ENCODE measurements at places on chromosomes 7 and 10.

DNA sequence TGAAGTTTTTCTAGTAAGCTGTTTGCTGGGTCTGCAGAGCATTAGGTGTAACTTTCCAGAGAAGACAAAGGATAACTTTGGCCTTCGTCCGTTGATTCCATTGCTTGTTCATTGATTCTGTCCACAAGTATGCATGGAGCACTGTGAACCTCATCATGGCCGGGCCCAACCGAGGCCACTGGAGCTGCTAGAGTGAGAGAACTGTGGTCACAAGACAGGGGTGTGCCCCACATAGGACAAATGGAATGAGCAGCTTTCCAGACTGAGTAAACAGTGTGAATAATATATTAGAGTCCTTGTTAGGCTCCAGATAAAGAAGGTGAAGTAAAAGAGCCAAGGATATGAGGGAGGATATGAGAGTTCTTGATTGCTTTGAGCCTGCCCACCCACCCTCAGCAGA, 24.9 kb downstream of the MBL2 start:
- no peak for DNase-seq

DNA sequence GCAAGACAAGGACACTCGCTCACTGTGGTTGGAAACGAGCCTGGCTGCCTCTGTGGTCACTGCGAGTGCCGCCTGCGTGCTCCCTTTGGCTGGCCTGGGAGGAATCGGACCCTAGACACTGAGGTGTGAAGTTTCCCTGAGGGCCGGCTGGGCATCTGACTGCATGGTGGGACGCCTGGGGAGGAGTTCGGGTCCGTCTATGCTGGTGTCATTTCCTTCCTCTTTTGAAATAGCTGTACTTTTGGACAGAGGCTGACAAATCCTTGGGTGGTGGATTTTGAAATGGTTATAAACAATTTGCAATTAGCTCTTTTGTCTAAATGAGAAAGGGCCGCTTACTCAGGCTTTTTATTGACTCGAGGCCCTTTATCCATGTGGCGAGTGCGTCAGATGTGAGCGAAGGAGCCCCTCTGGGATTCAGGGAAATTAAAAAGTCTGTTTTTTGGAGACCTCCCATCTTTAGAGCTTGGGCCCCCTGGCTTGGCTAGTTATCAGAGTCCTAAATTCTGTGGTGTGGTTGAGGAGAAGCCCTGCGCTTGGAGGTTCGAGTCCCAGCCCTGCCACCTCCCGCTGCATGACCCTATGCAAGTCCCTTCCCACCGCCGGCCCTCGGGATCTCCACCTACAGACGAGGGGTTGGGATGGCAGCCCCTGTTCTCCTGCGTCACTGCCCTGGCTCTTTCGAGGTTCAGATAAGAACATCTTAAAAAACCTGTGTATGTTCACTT, 147.1 kb downstream of the RGS10 start:
- no peak for DNase-seq

GRCh38 chr7:102469351-102469971, 4.7 kb downstream of the LRWD1 start:
- DNase-seq: no peak

GRCh38 chr10:70357565-70357964, 24.9 kb downstream of the LRRC20 start:
- DNase-seq: no peak

GRCh38 chr10:104109908-104110662, 11.9 kb upstream of the SFR1 start:
- DNase-seq: peak; percentile 52

DNA sequence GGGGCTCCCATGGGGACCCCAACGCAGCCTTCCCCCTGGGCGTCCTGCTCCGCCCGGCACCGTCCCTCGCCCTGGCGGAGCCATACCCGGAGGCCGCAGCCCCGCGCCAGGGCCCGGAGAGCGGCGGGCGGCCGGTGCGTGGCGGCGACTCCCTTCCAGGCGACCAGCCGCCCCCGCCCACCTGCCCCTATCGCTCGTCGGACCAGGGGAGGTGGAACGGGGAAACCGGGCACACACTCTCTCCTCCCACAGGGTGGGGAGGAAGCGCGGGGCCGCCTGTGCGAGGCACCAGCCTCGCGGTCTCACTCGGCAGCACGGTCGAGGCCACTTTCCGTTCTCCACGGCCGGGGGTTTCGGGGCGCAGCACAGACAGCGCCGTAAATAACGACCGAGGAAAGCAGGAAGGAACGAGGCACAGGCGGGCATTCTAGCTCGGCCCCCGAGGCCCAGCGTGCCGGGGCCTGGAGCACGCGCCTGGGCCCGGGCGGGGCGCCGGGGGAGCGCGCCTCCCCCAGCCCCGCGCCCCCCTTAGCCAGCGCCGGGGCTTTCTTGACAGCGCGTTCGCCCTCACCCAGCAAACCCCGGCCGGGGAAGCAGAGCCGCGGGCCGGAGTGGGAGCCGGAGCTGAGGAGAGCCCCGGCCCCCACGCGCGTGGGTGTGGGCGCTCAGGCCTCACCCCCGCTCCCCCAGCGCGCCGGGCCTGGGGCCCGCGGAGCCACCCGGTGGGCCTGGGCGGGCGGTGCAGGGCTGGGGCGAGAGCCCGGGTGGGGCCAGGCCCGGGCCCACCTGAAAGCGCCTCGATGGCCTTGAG, 936 bp downstream of the IGF2BP3 start:
- DNase-seq: no peak

DNA sequence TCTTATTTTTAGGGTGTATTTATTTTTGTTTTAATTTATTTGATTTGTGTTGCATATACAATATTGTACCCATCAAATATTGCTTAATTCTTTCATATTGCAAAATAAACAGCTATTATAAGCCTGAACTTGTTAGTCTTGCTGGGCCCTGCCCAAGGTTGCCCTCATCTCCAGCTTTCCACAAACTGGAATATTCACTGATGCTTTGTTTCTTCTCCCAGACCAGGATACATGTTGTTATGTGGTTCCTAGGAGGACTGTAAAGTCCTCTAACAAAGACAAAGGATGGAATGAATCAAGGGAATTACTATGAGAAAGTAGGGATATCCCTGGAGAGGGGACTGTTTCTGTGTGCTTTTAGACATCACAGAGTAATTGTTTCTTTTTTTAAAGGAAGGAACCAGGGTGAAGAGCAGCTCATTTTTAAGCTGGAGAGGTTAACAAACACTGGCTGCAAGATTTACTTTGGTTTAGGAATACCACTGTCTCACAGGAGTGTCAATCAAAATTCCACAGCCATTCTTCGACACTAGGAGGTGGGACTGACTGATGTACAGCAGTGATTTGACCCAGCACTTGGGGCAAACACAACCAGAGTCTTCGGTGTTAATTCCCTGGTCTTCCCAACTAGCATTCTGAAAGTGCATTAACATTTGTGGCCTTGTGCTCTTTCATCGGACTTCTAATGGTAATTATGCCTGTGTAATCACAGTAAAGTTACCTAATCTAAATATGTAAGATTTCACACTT, 14.8 kb upstream of the CD36 start:
- DNase-seq: no peak

DNA sequence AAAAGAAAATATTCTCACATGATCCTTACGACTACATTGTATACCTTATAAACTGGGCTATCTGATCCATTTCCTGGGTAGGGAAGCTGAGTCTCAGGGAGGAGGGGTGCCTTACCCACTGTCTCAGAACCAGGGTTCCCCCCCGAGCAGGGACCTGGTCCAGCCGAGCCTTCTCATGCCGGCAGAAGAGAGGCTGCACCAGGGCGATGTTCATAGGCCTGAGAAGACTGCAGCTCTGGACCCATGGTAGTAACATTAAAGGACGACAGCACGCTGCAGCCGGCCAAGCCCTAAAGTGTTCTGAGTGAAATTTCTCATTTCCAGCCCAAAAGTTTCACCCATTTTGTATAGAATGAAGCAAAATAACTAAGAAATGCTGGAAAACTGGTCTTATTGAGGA, 163.0 kb upstream of the TNS3 start:
- DNase-seq: no peak

DNA sequence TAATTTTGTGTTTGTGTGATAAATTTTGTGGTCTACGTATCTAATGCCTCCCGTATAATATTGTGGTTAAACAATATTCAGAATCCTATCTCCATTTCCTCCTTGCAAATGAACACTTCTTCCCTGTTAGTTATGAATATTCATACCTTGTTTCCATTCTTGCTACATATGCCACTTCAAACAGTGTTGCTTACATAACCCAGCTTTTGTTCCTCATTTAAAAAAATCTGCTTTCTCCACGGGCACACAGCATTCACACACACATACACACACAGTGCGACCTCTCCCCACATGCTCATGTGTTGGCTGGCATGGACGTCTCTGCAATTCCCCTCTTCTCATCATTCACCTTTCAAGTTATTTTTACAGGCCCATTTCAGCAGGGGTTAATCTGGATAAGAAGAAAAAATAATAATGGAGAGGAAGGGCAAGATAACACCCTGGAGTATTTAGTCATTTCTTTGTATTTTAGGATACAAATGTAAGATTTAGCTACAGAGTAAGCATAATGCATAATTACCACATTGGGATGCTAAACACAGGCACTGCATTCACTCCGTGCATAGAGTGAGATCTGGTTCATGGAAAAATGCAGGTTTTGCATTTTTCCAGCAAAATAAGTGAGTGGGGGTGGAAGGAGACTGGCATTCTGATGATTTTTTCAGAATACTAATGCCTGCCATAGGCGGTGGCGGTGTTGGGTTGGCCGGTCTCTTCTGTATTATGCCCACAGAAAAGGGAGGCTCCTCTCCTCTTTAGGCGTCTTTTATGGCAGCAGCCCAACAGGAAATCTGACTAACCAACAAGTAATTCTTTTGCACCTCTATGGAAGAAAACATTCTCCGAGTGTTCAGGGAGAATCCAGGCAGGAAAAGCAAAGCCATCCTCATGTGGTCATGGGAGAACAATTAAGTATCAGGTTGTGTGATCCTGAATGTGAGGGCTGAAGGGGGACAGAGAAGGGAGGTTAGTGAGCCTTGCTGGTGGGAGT, 31.7 kb upstream of the ELMO1 start:
- DNase-seq: no peak

GRCh38 chr10:34224639-34225038, 590.5 kb downstream of the PARD3 start:
- no peak for DNase-seq

- DNase-seq: no peak
These were observed 424.9 kb downstream of the CALN1 start for GRCh38 chr7:71987200-71987767.

- DNase-seq: no peak
These were observed 461 bp upstream of the HTRA1 start for GRCh38 chr10:122460891-122461293.

DNA sequence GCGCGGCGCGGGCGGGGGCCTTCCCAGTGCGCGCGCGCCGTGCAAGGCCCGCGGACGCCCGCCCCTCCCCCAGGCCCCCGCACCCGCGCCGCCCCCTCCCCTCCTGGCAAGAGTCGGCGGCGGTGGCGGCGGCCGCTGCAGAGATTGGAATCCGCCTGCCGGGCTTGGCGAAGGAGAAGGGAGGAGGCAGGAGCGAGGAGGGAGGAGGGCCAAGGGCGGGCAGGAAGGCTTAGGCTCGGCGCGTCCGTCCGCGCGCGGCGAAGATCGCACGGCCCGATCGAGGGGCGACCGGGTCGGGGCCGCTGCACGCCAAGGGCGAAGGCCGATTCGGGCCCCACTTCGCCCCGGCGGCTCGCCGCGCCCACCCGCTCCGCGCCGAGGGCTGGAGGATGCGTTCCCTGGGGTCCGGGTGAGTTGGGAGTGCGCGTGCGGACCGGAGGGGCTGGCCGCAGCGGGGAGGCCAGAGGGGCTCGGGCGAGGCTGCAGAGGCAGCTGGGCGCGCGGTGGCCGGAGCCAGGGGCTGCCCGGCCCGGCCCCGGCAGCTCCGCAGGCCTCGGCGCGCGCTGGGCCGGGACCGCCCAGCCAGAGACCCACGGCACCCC, at the start of gene BMPR1A:
Gene BMPR1A (plus strand): TSS at position 109 of the 602 bp plus-strand sequence. CDS start 119,400 bp downstream, outside the sequence.
- no peak for DNase-seq

GRCh38 chr10:35097510-35097909, 7.4 kb upstream of the CUL2 start:
- no peak for DNase-seq

DNA sequence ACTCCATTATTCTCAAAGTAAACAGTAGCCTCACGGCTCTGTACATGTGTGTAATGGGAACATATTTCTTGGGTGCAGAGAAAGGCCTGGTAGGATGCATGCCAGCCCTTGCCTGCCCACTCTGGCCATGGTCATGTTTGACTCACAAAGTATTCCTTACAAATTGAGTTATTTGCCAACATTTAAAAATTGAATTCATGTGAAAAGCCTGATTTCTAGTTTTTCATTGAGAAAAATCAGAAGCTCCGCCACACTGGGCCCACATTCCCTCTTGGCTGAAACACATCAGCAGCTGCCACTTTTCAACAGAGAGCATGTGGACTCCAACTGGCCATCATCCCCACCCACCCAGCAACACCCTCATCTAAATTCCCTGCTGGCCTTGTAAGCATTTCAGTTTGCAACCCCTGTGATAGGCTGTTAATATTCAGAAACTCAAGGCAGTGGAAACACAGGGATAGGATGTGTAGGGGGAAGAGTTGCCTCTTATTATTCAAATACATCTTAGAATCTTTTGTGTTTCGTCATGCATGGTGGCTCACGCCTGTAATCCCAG, 40.9 kb downstream of the CDH23 start:
- DNase-seq: no peak

- no peak for DNase-seq
These were observed 623 bp upstream of the CEP41 start for GRCh38 chr7:130441408-130441869.

DNA sequence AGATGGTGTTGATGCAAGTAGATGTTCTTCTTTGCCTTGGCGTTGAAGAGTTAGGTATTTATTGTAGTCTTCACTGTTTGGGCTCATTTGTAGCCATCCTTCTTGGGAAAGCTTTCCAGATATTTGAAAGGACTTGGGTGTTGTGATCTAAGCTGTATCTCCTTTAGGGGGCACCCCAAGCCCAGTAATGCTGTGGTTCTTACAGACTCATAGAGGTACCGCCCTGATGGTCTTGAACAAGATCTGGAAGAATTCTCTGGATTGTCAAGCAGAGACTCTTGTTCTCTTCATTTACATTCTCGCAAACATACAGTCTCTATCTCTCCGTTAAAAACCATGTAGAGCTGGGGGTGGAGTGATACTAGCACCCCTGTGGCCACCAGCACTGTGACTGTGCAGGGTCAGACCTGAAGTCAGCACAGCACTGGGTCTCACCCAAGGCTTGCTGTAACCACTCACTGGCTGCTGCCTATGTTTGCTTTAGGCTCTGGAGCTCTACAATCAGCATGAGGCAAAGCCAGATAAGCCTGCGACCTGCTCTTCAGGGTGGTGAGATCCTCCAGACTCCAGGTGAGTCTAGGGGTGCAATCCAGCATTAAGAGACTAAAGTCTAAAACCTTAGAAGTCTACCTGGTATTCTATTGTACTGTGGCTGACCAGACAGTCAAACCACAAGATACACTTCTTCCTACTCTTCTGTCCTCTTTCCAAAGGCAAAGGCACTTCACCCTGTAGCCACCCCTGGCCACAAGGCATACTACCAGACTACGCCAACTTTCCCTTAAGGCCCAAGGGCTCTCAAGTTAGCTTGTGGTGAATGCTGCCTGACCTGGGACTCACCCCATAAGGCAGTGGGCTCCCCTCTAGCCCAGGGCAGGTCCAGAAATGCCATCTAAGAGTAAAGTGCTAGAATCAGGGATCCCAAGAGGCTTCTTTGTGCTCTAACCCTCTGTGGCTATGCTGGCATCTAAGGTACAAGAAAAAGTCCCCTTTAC, 209.7 kb upstream of the TMEM196 start:
- peak; percentile 7 for DNase-seq

- no peak for DNase-seq
These were observed 606.8 kb downstream of the DNAJB6 start for GRCh38 chr7:157943561-157943960.

- peak; percentile 49 for DNase-seq
These were observed 60.1 kb upstream of the CAPZA2 start for GRCh38 chr7:116802144-116802745.

- no peak for DNase-seq
These were observed 213.0 kb upstream of the INHBA start for GRCh38 chr7:41915871-41916270.
